ENCODE measurements at places on chromosomes 2 and 18. TPM values are rescaled to one million over a fixed set of nuclear protein-coding genes. Genes with fewer than 3 reads are reported as not detected.
A peak's percentile ranks its signal among the peaks of the same experiment; 100 is the strongest.

GRCh38 chr2:29517413-29517812, 402.2 kb downstream of the CLIP4 start:
- no peak for DNase-seq

- DNase-seq: peak; percentile 80
Observed at GRCh38 chr2:55168221-55169154, 63.6 kb downstream of the CLHC1 start.

DNA sequence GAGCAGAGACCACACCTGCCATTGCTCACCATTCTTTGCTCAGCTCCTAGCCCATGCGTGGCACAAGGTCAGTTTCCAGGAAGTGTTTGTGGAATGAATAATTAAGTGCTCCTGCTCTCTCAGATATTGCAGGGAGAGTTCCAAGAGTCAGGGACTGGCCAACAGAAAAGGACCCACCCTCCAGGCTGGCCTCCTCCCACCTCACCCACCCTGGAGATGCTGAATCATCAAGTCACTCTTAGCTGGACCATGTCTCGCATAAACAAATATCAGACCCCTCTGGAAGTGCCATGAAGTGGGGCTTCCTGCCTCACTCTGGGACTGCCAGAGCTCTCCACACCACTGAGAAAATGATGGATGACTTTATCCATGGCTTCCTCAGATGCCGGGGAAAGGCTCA, 256.0 kb downstream of the TNS1 start:
- DNase-seq: no peak

The UGT1A4 gene
- total RNA-seq: not detected

DNA sequence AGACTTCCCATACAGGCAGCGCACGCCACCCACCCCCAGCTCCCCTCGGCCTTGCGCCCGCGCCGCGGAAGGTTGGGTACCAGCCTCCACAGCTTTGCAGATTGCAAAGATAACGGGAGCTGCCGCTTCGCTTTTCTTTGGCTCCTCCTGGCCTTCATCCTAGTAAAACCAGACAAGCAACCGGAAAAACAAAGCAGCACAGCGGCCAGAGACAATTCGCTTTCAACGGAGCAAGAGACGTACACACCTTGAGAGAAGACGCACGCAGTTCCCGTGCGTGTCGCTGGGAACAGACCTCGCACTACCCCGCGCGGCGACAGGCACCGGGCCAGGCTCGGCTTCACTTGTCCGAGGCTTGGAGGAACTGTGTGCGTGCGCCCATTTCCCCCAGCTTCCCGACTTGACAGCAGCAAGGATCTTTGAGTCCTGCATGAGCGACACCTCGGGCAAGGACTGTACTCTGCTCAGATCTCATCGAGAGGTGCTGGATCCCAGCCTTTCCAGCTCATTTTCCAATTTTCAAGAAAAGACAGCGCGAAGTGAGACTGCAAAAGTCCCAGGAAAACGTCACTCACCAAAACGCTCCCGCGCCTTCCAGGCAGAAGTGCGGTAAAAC, 964 bp downstream of the ZBTB7C start:
- no peak for DNase-seq

The SERPINB11 gene
- not detected for total RNA-seq

DNA sequence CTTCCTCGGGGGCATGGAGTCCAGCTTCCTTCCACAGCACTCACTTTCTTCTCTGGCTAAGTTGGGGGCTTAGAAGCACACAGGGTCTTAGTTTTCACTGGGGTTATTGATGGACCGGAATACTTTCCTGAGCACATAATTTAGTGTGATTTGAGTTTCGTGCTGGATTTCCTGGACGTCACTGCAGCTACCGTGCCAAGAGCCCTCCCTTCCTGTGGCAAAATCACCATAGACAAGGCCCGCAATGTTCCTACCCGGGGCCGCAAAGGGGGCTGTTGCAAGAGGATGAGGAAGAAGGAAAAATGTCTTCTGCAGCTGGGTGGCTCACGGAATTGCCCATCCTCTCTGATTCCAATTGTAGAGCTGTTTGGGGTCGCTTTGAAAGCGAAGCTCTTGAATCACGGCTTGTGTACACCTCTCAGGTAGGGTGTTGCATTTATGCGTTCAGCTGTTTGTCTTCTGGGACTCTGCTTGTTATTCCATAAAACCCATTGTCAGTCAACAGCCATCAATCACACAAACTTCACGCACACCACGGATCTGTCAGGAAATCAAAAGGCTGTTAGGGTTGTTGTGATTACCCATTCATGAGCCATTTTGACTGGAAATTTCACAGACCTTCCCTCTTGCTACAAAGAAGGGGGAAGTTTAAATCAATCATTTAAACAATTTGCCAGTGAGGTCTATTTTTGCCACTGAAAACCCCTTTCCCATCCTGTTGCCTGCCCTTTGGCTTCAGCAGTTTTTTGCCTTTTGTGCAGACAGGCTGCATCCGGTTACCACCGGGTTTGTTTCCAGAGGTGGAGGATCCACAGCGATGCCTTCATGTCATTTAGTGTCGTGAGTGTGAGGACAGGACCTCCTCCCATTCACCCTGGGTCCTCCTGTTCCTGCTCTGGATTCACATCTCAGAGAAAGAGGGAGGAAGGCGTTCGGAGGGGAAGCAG, 36.0 kb downstream of the SMIM21 start:
- DNase-seq: no peak

GRCh38 chr2:46325182-46325928, 28.1 kb downstream of the EPAS1 start:
- no peak for DNase-seq

The DSG1 gene
- total RNA-seq: not detected

DNA sequence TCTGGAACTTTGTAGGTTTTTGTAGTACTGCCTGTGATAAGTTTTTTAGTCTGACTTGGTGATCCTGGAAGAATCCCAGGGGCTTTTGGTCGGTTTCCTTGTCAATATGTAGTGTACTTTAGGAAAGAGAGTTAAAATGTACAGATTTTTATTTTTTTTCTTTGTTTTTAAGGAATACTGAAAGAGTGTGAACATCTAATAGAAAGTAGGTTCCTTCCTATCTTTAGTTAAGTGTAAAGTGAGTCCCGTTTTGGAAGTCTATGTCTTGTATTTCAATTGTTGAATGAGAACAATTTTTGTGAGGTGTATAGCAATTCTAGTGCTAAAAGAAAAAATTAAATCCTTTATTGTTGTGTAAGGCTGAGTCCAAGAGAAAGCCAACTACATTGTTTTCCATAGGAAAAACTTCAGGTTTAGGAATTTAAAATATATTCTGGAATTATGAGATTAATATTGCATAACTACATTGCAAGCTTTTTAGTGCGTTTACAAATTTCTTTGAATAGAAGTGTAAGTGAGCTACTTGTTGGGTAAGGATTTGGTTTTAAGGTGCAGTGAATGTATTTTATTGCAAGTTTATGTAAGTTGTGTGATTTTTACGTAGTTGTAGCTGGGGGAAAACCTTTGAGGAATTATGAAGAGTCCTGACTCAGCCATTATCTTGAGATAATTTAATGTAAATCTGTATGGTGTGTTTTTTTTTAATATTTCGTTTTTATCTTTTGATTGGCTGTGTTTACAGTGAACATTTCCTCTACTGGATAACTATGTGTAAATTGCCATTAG, 1.7 kb downstream of the VAPA start:
- no peak for DNase-seq

GRCh38 chr2:17995593-17995992, 117.1 kb downstream of the KCNS3 start:
- DNase-seq: no peak

DNA sequence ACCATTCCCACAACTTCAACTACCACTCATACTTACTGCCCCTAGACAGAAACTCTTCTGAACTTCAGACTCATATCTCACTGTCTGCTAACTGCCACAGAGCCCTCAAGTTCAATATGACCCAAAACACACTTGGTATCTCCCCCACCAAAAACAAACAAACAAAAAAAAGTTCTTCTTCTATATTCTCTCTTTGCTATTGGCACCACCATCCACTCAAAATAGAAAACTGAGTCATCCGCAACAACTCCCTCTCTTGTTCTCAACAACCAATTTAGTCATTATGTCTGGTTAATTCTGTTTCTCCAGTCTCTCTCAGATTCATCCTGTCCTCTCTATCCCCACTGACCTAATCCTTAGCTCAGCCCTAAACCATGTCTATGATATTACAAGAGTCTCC, 7.2 kb upstream of the DCTN1 start:
- DNase-seq: peak; percentile 59

DNA sequence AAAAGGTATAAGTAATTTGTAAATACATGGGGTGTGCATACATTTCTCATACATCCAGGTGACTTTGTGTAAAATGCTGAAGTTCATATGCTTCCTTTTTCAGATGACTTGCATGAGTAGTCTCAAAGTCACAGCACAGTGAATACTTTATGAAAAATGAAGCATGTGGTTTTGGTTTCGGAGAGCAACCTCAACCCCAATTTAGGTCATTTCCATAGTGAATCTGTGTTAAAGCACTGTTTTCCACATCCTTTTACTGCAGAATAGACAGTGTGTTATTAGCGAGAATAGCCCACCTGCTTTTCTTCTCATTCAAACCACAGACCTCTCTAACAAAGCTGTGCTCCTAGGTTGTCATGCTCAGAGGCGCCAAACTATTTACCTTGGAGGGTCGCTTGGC, 204.4 kb upstream of the RASGRP3 start:
- peak; percentile 63 for DNase-seq

The ONECUT2 gene
- under 0.01 TPM for total RNA-seq

DNA sequence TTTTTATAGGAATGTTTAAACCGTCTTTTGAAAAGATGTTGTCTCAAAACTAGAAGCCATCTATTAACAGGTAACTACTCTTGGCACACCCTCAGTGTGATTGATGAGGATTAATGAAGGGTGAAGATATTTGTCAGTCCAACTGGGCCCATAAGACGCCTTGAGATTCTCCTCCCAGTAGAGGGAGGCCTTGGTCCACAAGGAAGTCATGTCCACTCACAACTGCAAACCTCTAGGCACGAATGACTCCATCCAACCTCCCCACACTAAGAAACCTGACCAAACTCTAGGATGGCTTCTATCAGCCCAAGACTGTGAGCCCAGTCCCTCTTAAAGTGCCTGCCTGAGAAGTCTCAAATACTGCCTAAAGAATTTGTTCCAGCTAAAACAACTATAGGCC, 19.2 kb upstream of the GRP start:
- no peak for DNase-seq

- DNase-seq: no peak
Observed at GRCh38 chr2:105490956-105491355, 92.1 kb upstream of the FHL2 start.

The MC2R gene
- total RNA-seq: not detected

GRCh38 chr2:95393901-95394300, 8.6 kb upstream of the FAHD2A start:
- no peak for DNase-seq

DNA sequence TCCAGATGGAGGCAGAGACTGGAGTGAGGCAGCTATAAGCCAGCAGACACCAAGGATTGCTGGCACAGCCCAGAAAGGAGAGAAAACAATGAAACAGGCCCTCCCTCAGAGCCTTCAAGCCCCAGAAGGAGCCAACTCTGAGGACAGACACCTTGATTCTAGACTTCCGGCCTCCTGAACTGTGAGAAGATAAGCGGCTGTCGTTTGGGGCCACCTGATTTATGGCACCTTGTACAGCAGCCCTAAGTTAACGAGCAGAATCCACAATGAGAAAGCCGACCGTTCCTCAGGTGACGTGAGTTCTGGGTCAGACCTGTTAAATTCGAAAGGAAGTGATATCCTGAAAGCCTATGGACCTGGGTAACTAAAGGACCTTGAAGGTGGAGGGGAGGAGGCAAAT, 7.3 kb upstream of the CNDP2 start:
- no peak for DNase-seq

All from LHCN-M2 (cell line).